ENCODE measurements at places on chromosomes 16 and 17. TPM values are rescaled to one million over a fixed set of nuclear protein-coding genes. Genes with fewer than 3 reads are reported as not detected.

BPTF gene
- 126 TPM for total RNA-seq

AOC2 gene
- 0.49 TPM for total RNA-seq

CLEC19A gene
- total RNA-seq: not detected

MSLN gene
- not detected for total RNA-seq

UMOD gene
- not detected for total RNA-seq

GPR139 gene
- total RNA-seq: 2.5 TPM

P2RX1 gene
- under 0.01 TPM for total RNA-seq

RTN4RL1 gene
- 18.2 TPM for total RNA-seq

CD300LG gene
- total RNA-seq: not detected

AGRP gene
- not detected for total RNA-seq

SEPTIN1 gene
- total RNA-seq: 0.74 TPM
